Gastroesophageal sphincter (tissue), 4 donors: ENCODE measurements at places on chromosomes 7 and 10. TPM values are rescaled to one million over a fixed set of nuclear protein-coding genes. Genes with fewer than 3 reads are reported as not detected.

DNA sequence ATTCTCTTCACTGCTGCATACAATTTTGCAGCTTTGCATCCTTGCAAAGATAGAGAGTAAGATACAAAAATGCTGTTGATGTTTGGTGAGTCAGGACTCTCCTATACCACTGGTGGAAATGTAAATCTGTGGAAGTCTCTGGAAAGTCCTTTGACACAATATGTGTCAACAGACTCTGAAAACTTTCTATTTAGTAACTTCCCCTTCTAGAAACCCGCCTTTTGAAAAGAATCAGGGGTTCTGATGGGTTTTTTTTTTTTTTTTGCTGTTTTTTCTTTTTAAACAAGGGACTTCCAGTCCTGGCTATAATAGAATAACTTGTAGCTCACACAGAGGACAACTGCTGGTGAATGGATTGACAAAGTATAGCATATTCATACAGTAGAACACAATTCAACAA, 16.4 kb downstream of the NOD1 start:
- H3K4me1 ChIP-seq, result peaks cover 33% of the 10 kb centered on the region
- no peak overlapping the region for H3K4me3 ChIP-seq
- no peaks in the 10 kb centered on the region for H3K27me3 ChIP-seq
- H3K27ac ChIP-seq, result no peak overlapping the region

DNA sequence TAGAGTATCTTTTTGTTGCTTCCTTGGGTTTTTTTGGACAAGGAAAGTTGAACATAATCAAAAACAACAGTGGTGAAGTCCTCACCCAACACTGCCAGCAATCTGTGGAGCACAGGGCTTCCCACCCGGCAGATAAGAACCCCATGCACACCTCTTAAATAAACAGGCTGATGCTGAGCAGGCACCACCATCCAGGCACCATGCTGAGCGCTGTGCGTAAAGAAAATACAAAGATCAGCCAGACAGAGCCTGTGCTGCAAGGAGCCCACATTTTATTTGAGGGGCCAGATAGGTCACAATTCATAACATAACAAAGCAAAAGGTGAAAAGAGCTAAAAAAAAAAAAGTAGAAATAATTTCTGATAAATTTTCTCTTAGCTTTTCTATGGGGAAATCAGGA, 231.2 kb downstream of the PTPRN2 start:
- peaks cover 49% of the 10 kb centered on the region for H3K27me3 ChIP-seq
- ATAC-seq, result no peak
- no peak overlapping the region for H3K27ac ChIP-seq
- no peaks in the 10 kb centered on the region for H3K36me3 ChIP-seq
- H3K4me1 ChIP-seq, result no peaks in the 10 kb centered on the region
- no peak overlapping the region for H3K4me3 ChIP-seq

GRCh38 chr7:158586499-158587161, 993 bp downstream of the PTPRN2 start:
- H3K4me1 ChIP-seq, result peaks cover 9% of the 10 kb centered on the region
- H3K27me3 ChIP-seq, result peaks cover 68% of the 10 kb centered on the region
- H3K36me3 ChIP-seq, result no peaks in the 10 kb centered on the region
- no peak overlapping the region for H3K27ac ChIP-seq
- no peak for ATAC-seq

DNA sequence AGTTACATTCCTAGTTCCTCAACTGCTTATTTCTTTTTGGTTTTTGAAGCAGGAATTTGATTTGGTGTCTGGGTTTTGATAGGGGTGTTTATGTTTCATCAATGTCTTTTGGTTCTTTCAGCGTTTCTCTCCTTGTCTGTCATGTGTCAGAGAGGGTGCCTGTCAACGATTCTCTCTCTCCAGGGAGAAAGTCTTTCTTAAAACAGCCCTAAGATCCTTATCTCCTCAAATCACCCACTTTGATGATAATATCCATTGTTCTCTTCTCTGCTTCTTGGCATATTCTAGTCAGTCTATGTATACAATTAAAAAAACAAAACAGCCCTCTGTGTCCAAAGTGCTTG, 77.2 kb downstream of the TCF7L2 start:
- ATAC-seq, result no peak
- H3K36me3 ChIP-seq, result no peaks in the 10 kb centered on the region
- H3K27me3 ChIP-seq, result no peaks in the 10 kb centered on the region
- peaks cover 14% of the 10 kb centered on the region for H3K4me1 ChIP-seq
- H3K4me3 ChIP-seq, result no peak overlapping the region

- no peaks in the 10 kb centered on the region for H3K4me1 ChIP-seq
- H3K27ac ChIP-seq, result no peak overlapping the region
- H3K36me3 ChIP-seq, result peaks cover 100% of the 10 kb centered on the region
These were observed 105.5 kb downstream of the TRIM24 start for GRCh38 chr7:138565451-138566114.

DNA sequence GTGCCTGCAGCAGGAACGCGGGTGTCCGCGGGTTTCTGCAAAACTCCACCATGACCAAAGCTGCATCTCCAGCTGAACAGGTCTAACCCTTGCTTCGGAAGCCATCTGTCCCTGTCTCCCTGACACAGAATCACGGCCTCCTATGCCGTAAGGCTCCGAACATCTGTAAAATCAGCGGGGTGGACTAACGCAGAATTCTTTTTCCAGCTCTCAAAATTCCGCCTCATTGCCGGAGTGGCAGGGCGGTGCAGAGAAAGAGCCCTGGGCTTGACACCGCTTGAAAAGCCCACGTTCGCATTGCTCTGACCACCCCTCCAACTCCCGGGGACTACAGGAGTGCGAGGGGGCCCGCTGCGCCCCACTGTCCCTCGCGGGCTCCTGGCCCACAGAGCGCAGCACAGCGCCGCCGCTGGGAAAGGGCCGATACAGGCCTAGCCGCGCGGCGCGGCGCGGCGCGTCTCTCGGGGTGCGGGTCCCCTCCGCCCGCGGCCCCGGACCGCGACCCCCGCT, 409 bp downstream of the DNMBP start:
- peak overlapping the region; percentile 44 for H3K27ac ChIP-seq
- no peaks in the 10 kb centered on the region for H3K27me3 ChIP-seq
- H3K4me1 ChIP-seq, result peaks cover 56% of the 10 kb centered on the region

MBL2 gene
- total RNA-seq, result not detected

FUOM gene
- total RNA-seq, result 5.4 TPM

HTR7 gene
- 0.62 TPM for total RNA-seq

SPAM1 gene
- total RNA-seq, result not detected

COL28A1 gene
- 20.7 TPM for total RNA-seq
